Nephron progenitor cell (in vitro differentiated cells): ENCODE measurements at places on chromosomes 16 and 17.

DNA sequence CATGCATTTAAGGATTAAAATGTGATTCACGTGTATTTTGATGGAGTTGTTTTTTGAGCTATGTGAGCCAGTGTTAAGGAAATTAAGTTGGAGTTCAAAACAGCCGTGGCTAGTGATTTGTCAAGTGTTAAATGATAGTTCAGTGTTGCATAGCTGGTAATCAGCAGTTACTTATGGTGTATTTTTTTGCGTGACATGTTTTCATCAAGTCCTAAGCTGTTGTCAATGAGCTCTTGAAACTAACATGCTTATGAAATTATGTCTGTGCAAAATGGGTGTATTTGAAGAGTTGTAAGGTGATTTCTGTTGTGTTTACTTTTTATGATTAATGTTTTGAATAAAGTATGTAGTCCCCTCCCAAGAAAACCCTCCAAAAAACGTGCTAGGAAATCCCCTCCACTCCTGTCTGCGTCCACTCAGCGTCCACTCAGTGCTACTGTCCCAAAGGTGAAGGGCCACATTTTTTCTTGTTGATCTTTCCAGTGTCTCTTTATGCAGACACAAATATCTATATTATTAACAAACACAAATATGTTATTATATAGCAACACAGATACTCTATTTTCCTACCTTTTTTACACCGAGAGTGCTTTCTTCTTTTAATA, 30.0 kb downstream of the USP10 start:
- DNase-seq: no peak

DNA sequence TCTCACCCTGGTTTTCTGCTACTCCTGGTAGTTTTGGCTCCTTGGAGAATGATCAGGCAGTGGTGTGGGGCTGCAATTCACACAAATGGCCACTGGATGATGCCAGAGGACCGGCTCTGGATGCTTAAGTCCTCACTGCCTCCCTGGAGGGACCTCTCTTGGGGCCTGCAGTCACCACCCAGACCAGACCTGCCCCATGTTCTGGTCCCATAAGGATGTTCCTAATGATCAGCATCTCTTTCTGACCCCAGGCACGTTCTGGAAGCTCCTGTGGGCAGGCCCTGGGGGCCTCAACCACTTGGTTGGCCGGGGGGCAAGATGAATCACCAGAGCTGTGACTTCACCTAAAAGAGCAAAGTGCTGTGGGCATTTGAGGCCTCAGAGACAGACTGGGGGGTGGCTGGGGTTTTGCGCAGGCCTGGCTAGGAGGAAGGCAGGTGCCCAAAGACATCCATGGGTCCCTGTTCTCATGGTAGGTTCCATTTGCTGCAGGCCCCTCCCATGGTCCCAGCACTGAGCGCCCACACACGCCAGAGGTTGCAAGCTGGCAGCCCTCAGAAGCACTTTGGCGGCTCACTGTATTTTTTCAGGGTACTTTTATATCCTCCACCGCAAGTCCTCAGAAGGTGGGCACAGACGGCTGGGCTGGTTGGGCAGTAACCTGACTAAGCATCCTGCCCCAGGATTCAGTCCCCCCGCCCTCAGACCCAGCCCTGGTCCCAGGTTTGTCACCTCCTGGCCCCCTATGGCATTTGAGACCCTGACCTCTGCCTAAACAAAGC, 53.2 kb downstream of the NT5M start:
- DNase-seq: peak; percentile 81

DNA sequence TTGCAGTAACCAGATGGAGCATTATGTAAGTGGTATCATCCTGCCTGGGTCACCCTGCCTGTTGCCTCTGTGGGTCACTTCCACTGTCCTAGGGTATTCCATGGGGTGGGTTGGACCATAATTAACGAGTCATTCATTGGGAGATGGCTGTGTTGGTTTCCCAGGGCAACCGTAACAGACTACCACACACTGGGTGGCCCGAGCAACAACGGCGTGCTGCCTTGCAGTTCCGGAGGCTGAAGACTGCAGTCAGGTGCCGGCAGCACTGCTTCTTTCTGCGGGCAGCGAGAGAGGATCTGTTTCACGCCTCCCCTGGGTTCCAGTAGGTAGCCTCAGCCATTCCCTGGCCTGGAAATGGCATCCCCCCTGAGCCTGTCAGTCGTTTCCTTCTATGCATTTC, 28.9 kb upstream of the CMIP start:
- peak; percentile 31 for DNase-seq

GRCh38 chr17:27586203-27586721, 44.7 kb upstream of the LGALS9 start:
- DNase-seq: no peak

GRCh38 chr16:66474750-66475199, 47.7 kb downstream of the BEAN1 start:
- no peak for DNase-seq

DNA sequence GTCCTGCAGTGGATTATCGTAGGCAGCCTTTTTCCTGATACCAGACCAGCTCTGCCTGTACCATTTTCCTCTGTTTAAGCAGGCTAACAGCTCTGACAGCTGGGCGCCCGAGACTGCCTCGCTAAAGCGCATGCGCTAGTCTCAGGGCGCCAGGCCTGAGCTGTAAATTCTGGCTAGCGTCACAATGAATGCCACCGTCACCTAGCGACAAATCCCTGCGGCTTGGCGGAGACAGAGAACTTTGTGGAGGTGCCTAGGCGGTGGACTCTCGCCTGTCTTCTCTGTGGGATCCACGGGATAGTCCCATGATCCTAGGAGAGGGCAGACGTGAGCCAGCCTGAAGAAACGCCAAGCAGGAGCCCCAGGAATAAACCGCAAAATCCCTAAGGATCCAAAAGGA, 573.9 kb downstream of the KCNJ18 start:
- no peak for DNase-seq

DNA sequence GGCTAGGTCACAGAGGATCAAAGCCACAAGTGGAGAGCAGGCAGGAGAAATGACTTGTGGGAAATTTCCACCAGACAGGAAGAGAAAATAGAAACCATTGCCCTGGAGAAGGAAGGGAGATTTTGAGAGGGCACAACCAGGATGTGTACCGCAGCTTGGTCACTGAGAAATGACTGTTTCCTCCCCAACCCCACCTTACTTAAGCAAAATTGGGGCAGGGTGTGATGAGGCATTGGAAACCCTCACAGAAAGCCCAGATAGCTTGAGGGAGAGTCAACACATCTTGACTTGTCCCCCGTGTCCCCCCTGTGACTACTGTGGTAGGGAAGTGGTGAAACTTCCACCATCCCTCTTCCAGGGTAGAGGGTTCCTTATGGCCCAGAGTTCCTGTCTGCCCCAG, 113.5 kb upstream of the FAM20A start:
- no peak for DNase-seq

- DNase-seq: no peak
Observed at GRCh38 chr17:76090517-76091129, 11.6 kb downstream of the ZACN start.

GRCh38 chr16:2520784-2521531, 787 bp downstream of the AMDHD2 start:
- DNase-seq: peak; percentile 42
